ENCODE measurements at places on chromosomes 5 and 9.
A peak's percentile ranks its signal among the peaks of the same experiment; 100 is the strongest.

DNA sequence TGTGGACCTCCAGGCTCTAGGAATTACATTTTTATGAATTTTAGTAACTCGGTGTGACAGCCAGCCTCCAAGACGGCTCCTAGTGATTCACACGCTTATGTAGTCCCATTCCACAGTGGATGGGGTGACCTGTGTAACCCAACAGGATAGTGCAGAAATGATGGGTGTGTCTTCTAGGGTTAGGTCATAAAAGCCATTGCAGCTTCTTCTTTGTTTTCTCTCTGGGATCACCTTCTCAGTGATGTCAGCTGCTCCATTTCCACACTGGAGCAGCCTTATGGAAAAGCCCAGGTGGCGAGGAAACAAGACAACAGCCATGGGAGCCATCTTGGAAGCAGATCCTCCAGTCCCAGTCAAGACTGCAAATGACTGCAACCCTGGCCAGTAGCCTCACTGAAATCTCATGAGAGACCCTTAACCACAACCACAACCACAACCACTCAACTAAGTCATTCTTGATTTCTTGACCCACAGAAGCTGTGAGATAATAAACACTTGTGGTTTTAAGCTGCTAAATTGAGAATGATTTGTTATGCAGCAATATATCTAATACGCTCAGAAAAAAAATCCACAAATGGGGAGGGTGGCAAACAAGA, 5.1 kb upstream of the GNPDA1 start:
- DNase-seq: peak; percentile 29

GRCh38 chr5:145473042-145473642, 362.0 kb downstream of the PRELID2 start:
- no peak for DNase-seq

GRCh38 chr5:124642151-124642550, 104.3 kb downstream of the ZNF608 start:
- DNase-seq: no peak

DNA sequence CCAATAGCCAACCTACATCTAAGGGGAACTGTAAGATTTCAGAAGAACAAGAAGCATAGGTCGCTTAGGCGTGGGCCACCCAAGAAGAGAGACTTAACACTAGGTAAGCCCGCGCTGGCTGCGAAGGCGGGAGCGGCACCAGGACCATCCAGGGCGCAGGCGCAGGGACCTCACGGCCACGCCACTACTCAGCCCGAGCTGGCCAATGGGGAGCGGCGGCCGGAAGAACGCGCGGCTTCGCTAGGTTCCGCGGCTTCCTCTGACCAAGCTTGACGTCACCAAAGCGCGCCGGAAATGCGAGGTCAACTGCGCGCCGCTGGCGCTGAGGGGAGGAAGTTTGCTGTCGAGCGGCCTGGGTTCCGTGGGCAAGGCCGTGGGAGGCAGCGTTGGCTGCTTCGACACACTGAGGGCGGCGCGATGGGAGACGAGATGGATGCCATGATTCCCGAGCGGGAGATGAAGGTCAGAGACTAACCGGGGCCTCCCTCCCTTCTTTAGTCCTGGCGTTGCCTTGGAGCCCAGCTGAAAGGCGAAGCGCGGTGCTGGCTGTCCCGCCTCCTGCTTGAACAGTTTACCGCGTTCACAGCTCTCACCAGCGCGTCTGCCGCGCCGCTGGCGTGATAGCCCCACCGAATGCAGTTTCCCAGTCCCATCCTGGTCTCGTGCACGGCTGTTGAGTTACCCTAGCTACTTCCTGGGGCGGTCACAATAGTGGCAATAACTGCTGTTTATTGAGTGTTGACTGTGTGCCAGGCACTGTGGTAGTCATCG, at the start of gene NUP214:
NUP214 (plus strand) TSS at position 299 of the 771 bp plus-strand sequence; CDS start at position 418, 119 bp downstream.
- DNase-seq: peak; percentile 98

- DNase-seq: peak; percentile 12
Observed at GRCh38 chr9:84140535-84141101, 160.0 kb downstream of the RMI1 start.

DNA sequence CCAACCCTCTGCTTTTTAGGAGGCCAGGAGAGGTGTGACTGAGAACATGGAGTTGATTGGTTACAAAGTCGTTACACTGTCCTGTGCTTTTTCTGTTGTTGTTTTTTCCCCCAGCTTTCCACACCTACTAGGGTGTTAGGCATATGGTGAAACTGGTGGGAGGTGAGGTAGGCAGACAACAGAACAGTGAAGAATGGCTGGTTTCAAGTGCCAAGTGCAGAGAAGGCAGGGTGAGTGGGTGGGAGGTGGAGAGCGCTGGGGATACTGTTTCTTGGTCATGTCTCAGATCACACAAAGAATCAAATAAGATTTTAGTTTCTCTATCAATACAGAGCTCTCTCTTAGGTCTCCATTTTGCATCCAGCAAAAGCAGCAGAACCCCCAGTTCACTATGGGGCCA, 2.2 kb upstream of the SPTAN1 start:
- peak; percentile 20 for DNase-seq

- DNase-seq: no peak
Observed at GRCh38 chr5:42813533-42813932, 1.8 kb upstream of the SELENOP start.

DNA sequence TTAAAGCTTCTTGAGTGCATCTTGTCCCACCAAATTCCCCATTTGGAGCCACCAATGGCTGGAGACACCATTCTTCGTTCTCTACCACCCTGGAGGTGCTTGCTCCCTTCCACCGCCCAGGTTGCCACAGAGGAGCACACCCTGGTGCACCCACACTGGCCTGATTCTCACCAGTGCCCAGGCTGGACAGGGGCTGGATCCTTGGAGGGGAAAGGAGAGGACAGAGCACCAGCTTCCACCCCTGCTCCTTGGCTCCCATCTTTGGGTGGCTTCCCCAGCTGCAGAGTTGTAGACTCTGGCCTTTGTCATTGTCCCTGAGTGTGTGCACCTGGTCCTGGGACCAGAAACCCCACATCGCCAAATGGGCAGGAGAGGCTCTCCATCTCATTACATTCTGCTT, 21.9 kb upstream of the CTSV start:
- DNase-seq: no peak

DNA sequence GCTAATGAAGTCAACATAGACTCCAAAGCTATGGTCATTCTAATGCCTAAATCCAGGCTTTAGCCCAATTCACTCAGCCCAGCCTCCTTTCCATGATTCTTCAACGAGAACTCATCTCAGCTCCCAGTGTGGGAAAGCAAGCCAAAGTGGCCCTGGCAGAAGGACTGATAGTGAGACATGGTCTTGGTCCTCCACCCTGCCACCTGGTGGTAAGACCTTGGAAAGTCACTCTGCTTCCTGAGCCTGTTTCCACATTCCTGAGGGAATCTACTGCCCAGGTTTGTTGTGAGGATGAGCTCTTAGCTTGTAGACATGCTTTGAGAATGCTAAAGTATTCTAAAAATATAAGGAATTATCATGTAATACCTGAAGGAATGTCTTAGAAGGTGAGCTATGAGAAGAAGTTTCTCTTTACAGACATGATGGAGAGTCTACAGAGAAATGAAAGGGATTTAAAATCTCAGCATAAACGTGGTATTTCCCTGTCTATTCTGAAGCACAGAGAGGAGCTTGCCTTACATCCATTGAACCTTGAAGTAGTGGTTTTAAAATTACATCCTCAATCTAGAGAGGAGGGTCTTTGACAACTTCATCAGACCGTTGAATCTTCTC, 173.5 kb downstream of the TRIM32 start:
- DNase-seq: peak; percentile 60

DNA sequence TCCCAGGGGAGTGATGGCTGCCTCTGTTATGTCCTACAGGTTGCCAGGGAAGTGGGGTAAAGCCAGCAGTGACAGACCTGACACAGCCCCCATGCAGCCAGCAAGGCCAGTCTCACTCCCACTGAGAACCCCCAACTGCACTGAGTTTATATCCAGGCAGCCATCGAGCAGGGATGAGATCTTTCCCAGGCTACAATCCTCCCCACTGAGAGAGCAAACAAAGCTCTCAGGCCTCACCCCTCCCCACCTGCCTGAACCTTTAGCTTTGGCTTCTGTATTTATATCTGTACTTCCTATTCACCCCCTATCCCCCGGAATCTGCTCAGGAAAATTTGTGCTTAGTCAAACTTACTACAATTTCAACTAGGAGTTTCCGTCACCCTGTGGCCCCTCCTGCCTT, 284.1 kb downstream of the FAM170A start:
- DNase-seq: no peak

GRCh38 chr9:126925876-126926275, 11.3 kb downstream of the RALGPS1 start:
- DNase-seq: no peak

DNA sequence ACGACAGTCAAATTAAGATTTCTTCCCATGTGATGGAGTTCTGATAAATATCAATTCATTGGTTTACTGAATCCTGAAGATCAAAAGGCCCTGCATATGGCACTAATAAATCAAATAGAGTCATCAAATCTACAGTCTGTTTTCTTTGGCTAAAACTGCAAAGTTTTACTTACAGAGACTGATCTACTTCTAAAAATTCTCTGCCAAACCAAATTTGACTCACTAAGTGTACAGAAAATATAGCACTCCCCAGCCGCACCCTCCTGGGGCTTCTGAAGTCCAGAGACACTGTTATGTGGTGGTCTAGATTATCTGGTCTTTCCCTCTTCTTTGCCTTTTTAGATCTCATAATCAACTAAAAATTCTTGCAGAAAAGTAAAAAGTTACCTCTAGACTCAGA, 237.7 kb downstream of the MLLT3 start:
- no peak for DNase-seq
